ENCODE measurements at places on chromosomes 2 and 18.

DNA sequence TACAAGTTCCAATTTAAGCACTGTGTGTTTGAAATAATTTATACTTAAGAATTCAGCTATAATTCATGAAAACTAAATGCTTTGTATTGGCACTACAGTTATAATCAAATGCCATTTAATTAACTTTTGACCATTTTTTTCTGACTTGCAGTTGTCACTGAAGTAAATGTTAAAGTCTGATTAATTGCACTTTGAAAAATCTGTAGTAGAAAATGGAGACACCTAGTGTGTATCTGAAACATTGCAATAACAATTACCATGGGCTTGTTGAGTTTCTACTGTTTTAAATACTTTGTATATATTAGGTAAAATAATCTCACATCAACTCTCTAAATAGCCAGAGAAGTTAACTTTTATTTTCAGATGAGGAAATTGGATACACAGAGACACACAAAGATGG lies 458.6 kb upstream of the FSIP2 start:
- no peak for DNase-seq

DNA sequence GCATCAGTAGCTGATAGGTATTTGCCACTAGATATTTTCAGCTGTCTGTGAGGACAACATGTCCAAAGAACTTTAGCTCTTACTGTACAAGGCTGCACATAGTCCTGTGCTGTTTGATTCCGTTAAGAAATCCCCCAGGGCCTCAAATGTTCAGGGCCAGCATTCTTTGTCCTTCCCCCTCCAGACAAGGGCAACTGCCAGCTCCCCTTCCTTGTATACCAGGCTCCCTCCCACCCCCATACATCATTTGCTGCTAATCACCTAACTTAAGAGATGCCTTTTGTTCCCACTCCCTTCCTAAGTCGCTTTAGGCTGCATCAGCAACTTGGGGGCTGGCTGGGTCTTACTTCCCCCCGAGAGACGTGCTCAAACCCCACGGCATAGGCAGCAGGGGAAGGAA lies 138.7 kb downstream of the CDH20 start:
- no peak for DNase-seq

GRCh38 chr2:240140511-240140910 lies at the start of gene OTOS:
Gene OTOS (minus strand): TSS chr2:240140658. CDS start chr2:240140326, 332 bp downstream.
- no peak for DNase-seq

DNA sequence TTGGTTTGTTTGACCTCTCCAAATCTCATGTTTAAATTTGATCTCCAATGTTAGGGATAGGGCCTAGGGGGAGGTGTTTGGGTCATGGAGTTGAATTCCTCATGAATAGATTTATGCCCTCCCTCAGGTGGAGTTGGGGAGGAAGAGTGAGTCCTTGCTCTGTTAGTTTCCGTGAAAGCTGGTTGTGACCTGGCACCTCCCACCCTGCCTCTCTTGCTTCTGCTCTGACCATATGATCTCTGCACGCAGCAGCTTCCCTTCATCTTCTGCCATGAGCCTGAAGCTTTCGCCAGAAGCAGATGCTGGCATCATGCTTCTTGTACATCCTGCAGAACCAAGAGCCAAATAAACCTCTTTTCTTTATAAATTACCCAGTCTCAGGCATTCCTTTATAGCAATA lies 231.6 kb upstream of the ERBB4 start:
- DNase-seq, result no peak

GRCh38 chr2:167756446-167756845 lies 490.9 kb downstream of the STK39 start:
- no peak for DNase-seq

GRCh38 chr2:18406219-18406618 lies 154.2 kb downstream of the RDH14 start:
- DNase-seq, result no peak

GRCh38 chr2:205343103-205343502 lies 339.2 kb upstream of the NRP2 start:
- DNase-seq, result no peak

DNA sequence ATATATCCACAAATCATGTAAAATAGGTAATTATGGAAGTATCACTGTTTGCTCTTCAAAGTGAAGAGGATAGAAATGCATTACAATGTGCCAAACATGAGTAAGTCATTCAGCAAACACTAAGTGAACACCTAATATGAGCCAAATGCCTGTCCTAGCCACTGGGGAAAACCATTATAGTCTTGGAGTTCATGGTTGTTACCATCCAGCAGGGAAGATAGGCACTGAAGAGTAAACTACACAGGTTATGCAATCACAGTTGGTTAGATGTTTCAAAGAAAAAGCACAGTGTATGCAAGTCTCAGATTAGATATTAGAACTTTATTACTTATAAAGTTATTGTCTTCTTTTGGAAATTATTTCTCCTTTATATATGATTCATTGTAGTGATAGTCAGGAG lies 3.9 kb upstream of the SERPINB2 start:
- DNase-seq, result no peak

- no peak for DNase-seq
Measured at GRCh38 chr2:142871396-142871795, 6.1 kb upstream of the KYNU start.

DNA sequence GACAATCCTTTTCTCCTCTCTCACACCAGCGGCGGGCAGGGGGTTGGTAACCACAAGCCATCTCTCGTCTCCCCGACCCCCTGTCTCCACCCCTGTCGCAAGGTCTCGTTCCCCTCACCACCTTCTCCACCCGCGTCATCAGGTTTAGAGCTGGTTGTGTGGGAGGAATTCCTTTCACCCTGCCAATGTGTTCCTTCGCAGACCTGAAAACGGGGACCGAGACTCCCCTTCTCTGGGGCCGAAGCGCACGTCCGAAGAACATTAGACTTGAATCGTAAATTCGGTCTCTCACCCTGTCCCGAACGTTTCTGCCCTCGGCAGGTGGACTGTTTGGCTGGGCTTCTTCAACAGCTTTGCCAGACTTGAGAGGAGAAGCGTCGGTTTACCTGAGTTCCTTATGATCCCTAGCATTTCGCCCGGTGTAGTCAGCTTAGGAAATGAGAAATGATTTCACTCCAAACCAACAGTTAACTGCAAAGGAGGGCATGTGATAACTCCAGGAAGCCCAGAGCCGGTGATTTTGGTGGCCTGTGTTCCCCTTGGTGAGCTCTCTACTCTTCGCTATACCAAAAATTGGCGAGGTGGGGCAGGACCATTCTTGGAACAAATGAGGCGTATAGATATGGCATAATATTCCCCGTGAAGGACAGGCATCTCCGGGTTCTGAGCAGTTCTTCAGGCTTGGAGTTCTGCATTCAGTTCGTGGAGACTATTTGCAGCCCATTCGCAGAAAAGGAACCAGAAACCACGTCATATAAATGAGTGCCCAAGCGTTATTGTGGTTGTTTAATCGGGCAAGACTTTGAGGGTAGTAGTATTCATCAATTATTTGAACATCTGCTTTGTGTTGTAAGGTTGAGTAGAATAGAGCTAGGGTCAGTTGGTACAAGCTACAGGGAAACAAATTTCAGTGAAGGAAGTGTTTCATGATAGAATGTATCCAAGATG lies 694 bp downstream of the CFAP36 start:
- DNase-seq, result peak; percentile 41

- no peak for DNase-seq
Measured at GRCh38 chr2:98869272-98869641, 66.8 kb downstream of the CRACDL start.

DNA sequence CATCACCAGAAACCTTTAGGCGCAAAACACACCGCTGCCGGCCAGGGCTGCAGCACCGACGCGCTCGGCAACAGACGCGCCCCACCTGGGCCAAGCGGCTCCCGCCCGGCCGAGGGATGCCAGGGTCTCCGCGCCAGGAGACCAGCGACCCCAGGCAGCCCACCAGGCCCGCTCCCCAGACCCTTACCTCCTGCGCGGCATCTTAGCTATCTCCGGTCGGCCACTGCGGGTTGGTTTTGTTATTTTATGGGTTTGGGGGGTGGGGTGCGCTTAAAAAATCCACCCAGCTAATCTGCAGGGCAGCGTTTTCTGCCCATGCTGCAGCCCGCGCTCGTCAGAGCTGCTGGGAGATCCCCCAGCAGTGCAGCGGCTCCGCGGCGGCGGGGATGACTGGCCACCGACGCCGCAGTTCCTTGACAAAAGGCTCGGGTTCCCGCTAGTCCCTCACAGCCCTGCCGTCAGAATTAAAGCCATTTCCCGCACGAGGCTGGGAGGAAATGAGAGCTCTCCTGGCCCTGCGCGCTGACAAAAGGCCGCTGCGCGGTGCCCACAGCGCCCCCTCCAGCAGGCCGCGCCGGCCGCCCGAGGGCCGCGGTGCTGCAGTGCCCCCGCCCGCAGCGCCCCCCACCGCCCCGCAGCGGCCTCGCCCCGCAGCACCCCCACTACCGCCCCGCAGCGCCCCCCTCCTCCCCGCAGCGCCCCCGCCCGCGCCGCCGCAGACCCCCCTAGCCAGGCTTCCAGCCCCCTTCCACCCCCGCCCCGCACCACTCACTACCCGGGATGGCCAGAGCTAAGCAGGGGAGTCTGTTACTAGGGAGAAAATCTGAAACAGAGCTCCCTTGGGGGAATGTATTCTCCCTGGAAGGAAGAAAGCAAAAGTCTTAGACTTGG lies at the start of gene ADD2:
ADD2 (minus strand) TSS at position 502 of the 891 bp plus-strand sequence. CDS start 61,792 bp downstream, outside the sequence.
- DNase-seq, result peak; percentile 31

- DNase-seq, result no peak
Measured at GRCh38 chr2:62472312-62472711, 33.7 kb downstream of the TMEM17 start.

DNA sequence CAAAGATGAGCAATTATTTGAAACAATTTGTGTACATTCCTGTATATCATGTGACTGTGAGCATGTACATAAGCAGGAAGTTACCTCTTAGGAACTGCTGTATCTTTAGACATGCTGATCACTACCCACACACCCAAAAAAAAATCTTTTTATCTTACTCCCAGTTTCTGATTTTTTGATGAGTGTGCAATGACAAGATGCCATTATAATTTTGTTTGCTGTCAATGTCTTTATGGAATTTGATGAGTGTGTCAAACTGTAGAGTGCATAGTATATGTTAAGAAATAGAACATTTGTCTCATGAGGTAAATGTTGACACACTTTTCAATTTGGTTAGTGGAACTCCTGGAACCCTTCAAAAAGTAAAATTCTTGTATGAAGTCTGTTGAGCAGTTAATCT lies 84.0 kb upstream of the TMEFF2 start:
- DNase-seq, result no peak

GRCh38 chr2:240614391-240614790 lies 10.9 kb upstream of the GPR35 start:
- DNase-seq, result no peak

- DNase-seq, result no peak
Measured at GRCh38 chr2:149827585-149828126, 240.1 kb upstream of the MMADHC start.

DNA sequence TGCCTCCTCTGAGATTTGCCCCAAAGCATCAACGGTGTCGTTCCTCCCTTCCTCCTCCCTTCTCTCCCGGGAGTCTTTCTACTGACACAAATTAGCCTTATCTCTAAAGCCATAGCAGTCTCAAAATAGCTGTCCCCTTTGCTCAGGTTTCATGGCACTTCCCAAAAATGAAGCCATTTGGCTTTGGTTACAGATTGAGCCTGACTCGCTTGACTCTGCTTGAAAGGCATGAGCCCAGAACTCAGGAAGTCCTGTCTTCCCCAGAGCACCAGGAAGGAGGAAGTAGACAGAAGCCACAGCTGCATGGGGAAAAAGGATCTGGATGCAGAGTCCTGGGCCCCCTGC lies 234.4 kb upstream of the RGPD4 start:
- DNase-seq, result no peak

DNA sequence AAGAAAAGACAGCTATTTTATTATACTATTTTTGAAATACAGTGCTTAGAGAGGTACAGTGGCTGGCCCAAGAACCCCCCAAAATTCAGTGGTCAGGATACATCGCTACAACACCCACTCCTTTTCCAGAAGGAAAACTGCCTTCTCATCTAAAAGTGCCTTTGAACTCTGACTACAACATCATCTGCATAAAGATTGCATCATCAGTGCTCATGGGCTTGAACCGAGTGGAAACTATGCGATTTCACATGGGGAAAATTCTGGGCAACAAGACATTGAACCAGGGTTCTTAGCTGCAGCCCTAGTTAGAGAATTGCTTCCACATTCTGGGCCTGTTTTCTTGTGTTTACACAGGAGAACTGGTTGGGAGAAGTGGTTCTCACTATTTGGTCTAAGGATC lies 294.6 kb upstream of the SLC14A2 start:
- no peak for DNase-seq

DNA sequence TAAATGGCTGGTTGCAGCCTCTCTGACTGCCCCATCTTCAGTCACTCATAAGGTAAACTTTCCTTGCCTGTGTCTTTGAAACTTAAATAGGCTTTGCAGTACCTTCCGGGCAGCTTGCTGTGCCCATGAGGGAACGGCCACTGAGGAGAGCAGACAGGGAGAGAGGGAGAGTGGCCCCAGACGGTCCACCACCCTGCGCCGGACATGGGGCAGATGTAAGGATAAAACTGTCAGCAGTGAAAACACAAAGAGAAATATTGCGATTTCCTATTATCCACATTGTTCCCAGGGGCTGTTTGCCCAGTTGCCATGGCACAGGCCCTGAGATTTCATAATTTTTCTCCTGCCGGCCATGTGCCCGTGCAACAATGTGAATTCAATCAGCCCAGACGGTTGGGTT lies 265.9 kb upstream of the SALL3 start:
- no peak for DNase-seq

DNA sequence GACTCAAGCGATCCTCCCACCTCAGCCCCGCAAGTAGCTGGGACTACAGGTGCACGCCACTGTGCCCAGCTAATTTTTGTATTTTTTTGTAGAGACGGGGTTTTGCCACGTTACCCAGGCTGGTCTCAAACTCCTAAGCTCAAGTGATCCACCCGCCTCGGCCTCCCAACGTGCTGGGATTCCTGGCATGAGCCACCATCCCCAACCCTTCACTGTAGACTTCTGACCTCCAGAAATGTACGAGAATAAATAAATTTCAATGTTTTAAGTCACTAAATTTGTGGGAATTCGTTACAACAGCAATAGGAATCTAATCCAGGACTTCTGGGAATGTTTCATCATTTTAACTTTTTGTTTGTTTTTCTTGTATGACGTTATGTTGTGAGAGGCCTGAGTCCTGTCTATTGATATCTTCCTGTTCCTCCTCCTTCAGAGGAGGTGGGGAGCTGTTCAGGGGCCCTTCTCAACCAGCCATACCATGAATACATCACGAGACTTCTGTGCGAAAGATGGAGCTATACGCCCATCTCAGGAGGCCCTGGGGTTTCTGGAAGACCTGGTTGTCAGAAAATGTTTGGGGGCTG lies 40.0 kb downstream of the TEX44 start:
- DNase-seq, result no peak

DNA sequence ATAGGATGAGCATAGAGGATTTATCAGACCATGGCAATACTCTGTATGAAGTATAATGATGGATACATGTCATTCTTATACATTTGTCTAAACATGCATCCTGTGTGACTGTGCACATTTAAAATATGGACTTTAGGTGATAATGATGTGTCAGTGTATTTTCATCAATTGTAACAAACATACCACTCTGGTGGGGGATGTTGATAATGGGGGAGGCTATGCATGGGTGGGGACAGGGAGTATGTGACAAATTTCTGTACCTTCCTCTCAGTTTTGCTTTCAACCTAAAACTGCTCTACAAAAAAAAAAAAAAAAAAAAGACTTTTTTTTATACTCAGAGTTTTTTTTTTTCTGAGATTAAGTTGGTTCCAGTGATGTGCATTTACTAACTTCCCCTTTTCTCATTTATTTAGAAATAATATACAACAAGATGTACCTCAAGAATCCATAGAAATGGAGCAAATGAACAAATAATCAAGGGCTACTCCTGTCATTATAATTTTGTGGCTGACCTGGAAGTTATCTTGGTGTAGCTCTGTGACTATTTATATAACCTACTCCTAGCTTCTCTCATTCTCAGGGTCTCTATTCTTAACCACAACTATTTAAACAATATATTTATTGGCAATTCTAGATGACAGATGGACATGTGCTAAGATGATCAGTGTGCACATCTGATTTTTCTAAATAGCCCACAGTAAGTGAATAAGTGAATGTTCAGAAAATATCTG lies 108.9 kb upstream of the ITGA4 start:
- no peak for DNase-seq
